ENCODE measurements at places on chromosomes 2 and 18.

DNA sequence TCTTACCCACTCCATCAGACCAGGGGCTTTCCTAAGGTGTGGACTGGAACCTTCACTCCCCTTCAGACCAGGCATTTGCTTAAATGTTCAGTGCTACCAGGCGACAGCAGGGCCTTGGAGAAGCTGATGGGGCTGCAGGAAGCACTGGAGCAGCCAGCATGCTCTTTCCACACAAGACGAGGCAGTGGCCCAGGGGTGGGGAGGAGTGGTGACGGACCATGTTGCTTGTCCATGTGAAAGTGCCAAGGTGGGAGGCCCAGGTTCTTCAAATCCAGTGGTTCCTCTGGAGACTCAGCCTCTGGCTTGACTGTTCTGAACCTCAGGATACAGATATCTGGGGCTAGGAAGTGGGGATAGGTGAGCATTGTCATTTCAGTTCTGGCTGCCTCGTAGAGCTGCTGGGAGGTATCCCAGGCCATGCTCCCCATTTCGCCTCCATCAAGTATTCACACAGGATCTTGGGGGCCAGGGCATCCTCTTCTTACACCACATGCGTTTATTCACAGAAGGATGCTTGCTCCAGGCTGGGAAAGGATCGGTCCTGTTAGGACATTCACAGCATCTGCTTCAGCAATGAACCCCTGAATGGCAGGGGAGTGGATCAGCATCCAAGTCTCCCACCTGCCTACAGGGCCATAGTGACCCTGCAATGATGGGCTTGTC, 62.2 kb downstream of the SFXN5 start:
- no peak for DNase-seq

GRCh38 chr2:235343869-235344268, 150.0 kb upstream of the AGAP1 start:
- peak; percentile 34 for DNase-seq

GRCh38 chr2:171711351-171711750, 24.1 kb downstream of the DYNC1I2 start:
- peak; percentile 45 for DNase-seq

GRCh38 chr18:36734596-36734995, 94.2 kb downstream of the TPGS2 start:
- DNase-seq, result no peak

GRCh38 chr18:10727477-10727876, 201.7 kb downstream of the NAPG start:
- peak; percentile 24 for DNase-seq

- no peak for DNase-seq
Measured at GRCh38 chr18:34844732-34845459, 134.8 kb downstream of the DTNA start.

DNA sequence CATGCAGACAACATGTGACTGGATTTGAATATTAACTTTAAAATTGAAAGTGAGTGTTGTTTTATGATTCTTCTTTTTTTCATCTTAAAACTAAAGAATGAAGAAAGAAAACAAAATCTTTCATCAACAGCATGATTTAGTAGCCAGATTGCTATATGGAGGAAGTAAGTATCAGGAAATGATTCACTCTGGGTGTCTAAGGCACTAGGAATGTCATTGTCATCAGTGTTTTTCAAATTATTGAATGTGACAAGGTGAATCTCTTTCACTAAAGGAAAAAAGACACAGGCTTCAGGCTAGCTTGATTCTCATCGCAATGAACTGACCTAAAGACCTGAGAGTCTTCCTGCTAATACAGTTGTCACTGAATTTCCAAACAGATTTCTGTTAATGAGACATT, 430.1 kb downstream of the FBXO15 start:
- DNase-seq, result peak; percentile 42

- peak; percentile 52 for DNase-seq
Measured at GRCh38 chr2:191051177-191051576, 37.2 kb upstream of the STAT1 start.

- peak; percentile 80 for DNase-seq
Measured at GRCh38 chr2:96145036-96145847, at the start of gene DUSP2. Gene DUSP2 (minus strand): TSS chr2:96145440. CDS start chr2:96145354, 86 bp downstream.

DNA sequence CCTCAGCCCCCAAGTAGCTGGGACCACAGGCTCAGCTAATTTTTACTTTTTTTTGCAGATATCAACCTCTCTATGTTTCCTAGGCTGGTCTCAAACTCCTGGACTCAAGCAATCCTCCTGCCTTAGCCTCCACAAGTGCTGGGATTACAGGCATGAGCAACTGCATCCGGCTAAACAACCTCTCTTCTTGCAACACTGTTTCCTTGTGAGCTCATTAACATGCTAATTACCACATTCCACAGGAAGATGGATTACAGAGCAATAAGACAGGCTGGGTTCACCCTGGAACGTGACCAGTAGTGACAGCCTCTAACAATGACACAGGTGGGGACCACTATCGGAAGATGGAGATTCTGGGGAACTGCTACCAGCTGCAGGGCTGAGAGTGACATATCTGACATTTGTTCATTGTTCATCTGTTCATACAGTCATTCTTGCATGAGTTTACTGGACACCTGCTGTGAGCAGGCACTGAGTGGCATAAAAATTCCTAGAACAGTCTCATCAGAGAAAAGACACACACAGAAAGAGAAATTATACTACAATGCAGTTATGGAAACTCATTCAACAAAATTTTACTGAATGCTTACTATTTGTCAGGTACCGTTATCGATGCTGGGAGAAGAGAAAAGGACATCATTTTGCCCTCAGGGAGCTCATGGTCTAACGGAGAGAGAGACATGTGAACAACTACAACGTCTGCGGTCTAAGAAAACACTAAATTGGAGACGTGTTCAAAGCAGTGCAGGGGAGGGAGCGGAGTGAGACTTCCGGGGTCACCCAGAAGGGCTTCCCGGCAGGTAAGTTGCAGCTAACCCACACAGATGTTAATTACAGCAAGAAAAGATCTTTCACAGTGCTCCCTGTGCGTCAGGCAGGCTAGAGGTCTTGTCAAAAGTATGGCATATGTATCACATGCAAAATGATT, 37.6 kb downstream of the PROC start:
- no peak for DNase-seq

- DNase-seq, result peak; percentile 65
Measured at GRCh38 chr2:61993422-61994024, 88.0 kb downstream of the COMMD1 start.

GRCh38 chr2:171490577-171490976, 31.7 kb upstream of the CYBRD1 start:
- no peak for DNase-seq

DNA sequence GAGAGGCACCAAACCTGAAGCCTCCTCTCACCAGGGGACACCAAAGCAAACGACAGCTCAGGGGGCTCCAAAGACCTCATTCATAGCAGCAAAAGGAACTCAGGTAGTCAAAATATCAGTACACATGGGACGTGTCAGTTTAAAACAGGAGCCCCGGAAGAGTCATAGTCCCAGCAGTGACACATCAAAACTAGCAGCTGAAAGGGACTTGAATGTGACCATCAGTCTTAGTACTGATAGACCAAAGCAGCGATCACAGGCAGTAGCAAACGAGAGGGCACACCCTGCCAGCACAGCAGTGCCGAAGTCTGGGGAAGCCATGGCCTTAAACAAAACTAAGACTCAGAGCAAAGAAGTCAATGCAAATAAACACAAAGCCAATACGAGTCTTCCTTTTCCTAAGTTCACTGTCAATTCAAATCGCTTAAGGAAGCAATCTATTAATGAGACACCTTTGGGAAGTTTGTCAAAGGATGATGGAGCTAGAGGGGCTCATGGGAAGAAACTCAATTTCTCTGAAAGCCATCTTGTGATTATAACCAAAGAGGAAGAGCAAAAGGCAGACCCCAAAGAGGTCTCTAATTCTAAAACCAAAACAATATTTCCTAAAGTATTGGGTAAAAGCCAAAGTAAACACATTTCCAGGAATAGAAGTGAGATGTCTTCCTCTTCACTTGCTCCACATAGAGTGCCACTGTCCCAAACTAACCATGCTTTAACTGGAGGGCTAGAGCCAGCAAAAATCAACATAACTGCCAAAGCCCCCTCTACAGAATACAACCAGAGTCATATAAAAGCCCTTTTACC, 1.2 kb downstream of the GALNT5 start:
- peak; percentile 51 for DNase-seq

DNA sequence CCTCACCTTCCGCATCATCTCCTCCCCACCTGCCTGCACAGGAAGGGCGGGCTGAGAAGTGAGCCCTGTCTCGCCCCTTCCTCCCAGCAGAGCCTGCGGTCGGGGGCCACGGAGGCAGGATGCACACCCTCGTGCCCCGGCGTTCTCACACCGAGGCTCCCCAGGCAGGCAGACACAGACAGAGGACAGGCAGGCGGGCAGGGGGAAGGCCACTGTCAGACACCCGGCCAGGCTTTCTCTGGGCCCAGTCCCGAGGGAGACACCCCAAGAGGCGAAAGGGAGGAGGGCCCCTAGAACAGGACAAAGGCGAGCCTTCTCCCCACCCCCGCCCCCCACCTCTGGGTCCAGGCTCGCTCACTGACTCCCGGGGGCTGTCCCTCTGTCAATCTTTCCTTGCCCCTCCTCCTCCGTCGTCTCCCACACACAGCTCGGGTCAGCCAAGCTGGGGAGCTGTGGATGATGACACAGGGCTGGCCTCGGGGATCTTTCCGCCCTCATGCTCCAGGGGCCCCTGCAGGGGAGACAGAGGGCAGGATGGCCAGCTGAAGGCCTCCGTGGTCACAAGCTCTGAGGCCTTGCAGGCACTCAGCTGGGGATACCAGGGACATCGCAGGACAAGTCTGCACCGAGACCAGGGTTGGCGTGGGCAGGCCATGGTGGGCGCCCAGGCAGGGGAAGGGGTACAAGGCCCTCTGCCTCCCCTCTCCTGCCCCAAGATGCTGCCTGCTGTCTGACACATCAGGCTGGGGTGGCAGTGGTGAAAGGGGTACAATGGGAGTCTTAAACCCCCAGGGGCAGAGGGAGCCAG, 24.9 kb downstream of the BIN1 start:
- DNase-seq, result no peak

- DNase-seq, result no peak
Measured at GRCh38 chr2:3426615-3427014, 47.1 kb downstream of the TRAPPC12 start.

DNA sequence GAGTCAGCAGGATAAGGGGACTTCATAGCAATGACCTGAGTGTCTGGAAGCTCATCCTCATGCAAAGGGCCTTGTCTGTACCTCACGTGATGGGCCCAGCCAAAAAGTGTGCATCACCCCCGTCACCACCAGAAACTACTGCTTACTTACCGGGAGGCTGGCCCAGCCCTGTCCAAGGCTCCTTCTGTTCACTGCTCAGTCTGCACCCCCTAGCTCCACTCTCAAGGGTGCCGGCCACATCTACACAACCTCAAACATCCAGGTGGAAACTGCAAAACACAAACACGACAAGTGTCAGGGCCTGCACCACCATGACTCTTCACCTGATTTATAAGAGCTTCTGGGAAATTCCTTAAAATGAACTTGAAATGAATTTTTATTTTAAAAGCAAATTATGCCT, 55.1 kb downstream of the ADD2 start:
- DNase-seq, result no peak

- no peak for DNase-seq
Measured at GRCh38 chr2:21818212-21818795, 694.5 kb downstream of the TDRD15 start.

- DNase-seq, result peak; percentile 36
Measured at GRCh38 chr2:207928079-207928478, 97.2 kb downstream of the PLEKHM3 start.

DNA sequence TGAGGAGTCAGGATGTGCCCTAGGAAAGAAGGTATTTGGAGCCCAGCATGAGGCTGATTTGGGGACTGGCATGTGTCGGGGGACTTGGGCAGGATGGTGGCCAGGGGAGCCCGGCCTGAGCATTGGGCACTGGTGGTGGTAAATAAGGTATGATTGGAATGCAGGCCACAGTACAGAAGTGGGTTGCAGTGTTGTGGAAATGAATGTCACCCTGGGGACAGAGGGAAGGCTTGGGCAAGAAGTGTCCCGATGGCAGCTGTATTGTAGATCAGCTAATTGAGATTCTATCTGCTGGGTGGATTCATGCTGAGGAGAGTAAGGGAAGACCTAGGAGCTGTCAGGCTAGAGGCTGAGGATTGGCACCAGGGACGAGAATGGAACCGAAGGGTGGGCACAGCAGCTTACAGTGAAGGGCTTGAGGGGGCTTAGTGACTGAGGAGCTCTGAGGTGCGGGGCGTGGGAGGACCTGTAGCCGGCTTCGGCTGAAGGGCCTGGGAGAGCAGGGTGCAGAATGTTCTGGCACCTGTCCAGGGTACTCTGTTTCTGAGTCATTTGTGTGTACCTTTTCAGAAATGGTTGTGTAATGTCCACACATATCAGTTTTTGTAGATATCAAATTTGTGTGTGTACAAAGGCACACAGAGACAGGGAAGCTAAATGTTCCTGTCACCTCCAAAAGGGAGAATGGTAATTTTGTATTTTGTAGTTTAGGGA, 170.2 kb downstream of the PRKCE start:
- DNase-seq, result peak; percentile 31

DNA sequence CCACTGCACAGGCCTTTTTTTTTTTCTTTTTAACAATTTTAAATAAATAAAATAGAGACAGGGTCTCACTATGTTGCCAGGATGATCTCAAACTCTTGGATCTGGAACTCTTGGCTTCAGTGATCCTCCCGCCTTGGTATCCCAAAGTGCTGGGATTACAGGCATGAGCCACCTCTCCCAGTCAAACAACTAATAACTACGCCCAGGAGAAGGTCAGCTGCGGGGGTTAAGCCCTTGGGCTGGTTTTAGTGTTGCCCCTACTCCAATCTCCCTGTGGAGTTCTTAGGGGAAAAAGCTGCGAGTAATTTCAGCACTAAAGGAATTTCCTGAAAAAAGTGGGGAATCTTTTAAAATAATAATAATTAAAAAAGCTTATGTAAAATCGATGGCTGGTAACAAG, 96.4 kb upstream of the XPO1 start:
- DNase-seq, result no peak

- no peak for DNase-seq
Measured at GRCh38 chr2:111176388-111176787, 55.7 kb downstream of the BCL2L11 start.

GRCh38 chr2:144374163-144374661, 145.7 kb downstream of the ZEB2 start:
- DNase-seq, result peak; percentile 46

DNA sequence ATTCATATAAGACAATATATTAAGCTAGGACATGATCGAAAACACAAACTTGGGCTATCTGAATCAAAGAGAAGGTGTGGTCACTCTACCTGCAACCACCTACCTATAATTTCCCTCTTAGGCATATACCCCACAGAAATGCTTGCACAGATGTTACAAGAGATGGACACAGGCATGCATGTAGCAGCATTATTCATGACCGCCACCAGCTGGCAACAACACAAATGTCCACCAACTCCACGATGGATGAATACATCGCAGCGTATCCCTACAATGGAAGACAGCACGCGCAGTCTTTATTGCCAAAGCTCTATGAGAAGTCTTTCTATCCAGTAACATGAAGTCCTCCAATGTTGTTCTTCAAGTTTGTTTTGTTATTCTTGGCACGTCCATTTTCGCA, 90.8 kb downstream of the ARL4C start:
- no peak for DNase-seq

Measured in GM23248 (cell line).